ENCODE measurements at places on chromosomes 5 and 9.

- DNase-seq = no peak
These were observed 293.3 kb downstream of the CSNK1G3 start for GRCh38 chr5:123805300-123805699.

- peak; percentile 40 for DNase-seq
These were observed 233.2 kb downstream of the FBXL17 start for GRCh38 chr5:108148715-108149139.

DNA sequence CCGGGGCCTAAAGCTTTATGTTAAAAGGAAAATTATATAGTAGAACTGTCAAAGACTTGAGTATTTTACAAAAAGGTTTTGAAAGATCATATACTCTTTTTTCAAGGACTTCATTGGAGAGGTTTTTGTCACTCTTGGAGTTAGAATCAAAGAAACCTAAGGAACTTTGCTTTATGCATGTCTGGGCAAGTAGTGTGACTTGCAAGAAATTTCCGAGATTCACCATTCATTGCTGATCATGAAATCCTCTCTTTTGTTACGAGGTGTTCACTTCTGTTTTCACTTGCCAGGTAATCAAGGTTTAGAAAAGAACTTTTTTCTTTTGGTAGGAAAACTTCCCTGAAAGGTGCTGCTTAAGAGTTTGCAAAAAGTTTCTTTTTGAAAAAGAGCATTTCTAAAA lies 64.8 kb downstream of the NUP214 start:
- no peak for DNase-seq

DNA sequence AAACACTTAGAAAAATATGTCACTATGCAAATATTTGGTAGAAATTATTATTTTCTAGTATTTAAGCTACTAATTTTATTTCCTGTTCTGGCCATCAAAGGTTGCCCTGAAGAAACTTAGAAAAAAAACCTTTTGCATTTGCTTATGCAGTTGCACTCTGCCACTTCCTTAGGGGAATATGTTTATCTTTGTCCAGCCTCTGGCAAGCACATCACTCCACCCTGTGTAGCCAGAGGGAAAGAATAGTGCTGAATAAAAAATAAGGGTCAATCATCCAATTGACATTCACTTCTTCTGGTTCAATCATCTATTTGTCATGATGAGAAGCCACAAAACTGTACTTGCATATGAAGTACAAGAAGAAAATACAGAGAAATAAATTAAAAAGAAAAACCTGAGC lies 72.8 kb downstream of the CETN3 start:
- no peak for DNase-seq

DNA sequence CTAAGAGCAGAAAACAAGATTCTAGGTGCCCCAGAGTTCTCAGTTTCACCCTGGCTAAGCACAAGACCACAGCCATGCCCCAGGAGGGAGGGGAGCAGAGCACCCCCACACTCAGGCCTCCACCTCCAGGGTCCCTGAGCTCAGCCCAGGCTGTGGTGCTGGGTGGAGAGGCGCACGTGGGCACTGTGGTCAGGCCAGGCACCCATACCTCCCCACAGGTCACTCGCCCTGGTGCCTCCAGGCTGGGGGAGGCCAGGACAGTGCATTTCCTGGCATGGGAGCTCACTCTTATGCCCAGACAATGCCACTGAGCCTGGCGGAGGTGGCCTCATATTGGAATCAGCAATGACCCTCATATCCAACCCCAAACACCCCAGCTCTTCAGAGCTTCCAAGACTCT lies 78.8 kb downstream of the HRH2 start:
- no peak for DNase-seq

DNA sequence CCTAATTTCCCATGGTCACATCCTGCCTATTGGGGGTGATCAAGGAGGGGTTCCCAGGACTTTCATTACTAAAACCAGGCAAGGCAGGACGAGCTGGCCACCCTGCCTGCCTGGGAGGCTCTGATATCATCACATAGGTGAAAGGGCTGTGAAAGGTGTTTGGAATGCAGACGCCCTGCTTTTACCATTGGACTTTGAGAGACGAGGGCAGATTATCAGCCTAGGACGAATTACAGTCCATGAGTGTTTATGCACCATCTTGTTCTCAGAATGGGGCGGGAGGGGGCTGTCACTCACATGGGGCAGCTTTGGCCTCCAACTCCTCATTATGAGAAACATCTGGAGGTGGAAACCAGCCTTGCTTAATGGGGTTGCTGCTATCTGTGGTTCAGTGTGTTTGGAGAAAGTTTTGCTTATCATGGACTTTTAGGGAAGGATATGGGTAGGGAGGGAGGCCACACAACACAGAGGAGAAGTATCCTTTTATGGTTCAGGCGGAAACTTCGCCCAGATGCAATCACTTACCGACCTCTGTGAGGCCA lies 69.8 kb upstream of the UBTD2 start:
- no peak for DNase-seq

- peak; percentile 90 for DNase-seq
These were observed 2.6 kb upstream of the ALAD start for GRCh38 chr9:113403646-113404045.

- DNase-seq = no peak
These were observed 57.7 kb upstream of the EXOC3 start for GRCh38 chr5:385321-385720.

GRCh38 chr5:1291611-1292080 lies 3.2 kb downstream of the TERT start:
- no peak for DNase-seq

GRCh38 chr5:19940192-19940591 lies 47.8 kb downstream of the CDH18 start:
- no peak for DNase-seq

GRCh38 chr9:16150501-16150900 lies 597.7 kb downstream of the CCDC171 start:
- DNase-seq = no peak

GRCh38 chr9:134454476-134454857 lies 128.2 kb downstream of the RXRA start:
- DNase-seq = no peak

GRCh38 chr5:57207681-57208080 lies 33.8 kb downstream of the GPBP1 start:
- no peak for DNase-seq

DNA sequence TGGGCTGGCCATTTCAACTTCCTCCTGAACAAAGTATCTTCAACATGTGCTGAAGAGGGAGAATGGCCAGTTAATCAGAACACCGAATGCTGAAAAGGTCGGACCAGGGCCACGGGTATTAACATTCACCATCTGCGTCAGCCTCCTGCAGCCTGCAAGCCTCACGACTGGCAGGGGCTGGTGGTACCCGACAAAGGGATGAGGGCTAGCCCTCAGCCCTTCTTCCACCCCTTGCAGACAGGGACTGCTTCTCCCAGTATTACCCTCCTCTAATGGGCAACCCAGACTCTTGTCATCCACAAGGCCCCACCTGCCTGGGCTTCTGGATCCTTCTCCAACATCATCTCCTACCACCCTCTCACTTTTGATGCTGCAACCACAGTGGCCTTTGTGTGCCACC lies 246.6 kb downstream of the FSTL4 start:
- no peak for DNase-seq

DNA sequence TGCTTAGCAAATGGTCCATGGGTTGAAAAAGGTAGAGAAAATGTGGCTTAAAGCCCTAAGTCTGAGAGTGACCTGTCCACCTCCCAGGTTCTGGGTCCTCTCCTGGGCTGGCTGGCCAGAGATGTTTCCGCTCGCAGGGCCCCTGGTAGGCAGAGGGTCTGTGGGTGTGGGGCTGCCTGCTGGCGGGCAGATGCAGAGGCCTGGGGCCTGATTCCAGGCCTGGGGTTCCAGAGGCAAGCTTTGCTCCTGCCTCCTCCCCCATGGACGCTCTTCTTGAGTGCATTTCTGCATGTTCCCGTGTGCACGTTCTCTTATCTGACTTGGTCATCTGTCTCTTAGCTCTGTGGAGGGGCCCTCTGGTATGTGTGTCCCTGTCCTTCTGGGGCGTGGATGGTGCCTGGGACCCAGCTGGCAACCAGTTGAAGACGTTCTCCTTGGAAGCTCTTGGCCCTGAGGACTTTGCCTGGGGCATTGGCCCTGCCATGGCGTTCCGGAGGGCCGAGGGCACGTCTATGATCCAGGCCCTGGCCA lies 3.8 kb downstream of the MIGA2 start:
- DNase-seq = no peak

DNA sequence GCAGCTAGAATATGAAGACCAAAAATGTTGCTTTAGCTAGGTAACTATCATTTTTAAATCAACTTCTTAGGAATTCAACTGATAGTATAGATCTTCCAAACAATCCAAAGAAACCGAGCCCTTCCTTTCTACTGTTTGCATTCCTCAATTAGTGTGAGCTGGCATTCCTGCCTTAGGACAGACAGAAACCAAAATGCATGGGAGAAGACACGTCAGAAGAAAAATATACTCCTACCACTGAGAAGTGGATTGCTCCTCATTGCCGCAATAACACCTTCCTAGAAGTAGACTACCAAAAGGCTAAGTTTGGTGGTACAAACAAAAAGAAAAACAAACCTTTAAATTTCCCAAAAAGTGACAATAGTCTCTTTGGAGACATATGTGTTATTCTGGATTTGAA lies 440.0 kb downstream of the SEMA5A start:
- DNase-seq = no peak

GRCh38 chr5:61525512-61526206 lies 193.6 kb downstream of the ZSWIM6 start:
- DNase-seq = no peak

DNA sequence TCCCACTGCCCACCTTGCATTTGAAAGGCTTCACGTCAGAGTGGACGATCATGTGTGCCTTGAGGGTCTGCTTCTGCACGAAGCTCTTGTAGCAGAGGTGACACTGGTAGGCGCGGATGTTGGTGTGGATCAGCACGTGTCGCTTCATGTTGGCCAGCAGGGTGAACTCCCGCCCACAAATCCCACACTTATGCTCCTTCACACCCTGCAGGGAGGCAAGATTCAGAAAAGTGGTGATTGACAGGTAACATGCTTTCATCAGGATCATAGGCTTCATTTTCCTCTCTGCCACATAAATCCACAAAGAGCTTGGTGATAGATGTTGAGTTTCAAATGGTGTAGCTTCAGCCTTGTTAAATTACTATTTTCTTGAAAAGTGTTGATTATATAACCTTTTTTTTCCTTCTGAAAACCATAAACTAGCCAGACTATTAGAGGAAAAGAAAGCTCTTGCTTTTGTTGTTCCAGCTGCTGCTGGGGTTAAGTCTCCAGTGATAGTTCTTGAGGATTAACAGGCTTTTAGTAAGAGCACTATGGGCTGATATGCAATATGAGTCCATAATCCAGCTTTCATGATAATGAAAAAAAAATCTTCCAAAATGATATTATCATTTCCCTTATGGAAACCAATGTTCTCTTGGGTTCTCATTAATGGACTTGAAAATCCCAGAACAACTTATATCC lies 50.7 kb downstream of the ZNF366 start:
- DNase-seq = no peak

DNA sequence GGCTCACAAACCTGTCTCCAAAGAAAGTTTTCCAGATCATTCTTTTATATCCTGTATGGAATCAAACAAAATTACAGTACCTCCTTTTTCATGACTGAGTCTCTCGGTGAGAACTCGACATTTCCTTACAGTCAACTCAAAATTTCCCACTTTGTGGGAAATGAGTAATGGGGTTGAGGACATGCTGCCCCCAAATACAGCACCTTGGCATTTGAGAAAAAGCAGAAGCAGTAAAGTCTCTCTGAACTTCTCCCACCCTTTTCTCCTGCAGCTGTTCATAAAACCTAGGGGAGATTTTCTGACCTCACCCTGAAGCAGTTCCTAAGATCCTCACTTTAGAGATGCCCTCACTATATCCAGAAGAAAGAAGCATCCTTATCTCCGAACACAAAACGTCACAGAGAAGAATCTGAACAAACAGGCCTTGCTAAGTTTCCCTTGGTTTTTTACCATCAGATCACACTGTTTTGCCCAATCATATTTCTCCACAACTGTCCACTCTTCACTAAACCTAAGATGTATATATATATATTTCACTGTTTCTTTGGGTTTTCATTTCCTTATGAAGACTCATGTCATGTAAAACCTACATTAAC lies 96.1 kb upstream of the APC start:
- DNase-seq = no peak

DNA sequence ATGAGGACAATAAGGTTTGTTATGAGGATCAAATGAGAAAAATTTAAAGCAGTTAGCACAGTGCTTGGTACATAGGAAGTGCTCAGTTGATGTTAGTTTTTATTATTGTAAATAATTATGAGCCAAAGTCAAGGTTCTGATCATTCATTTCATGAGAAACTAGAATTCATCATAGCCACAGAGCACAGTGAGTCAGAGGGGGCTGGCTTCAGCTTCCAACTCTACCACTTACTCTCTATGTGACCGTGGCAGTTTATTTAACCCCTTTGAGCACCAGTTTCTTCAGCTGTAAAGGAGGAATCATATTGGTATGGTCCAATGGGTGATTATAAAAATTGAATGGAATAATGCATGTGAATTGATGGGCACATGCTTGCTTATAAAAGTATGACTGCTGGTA lies 39.4 kb downstream of the KLHL3 start:
- DNase-seq = no peak

- DNase-seq = peak; percentile 33
These were observed at the start of gene GPR150 for GRCh38 chr5:95620030-95620869. Gene GPR150, plus strand, starts transcription at chr5:95620087. Its CDS starts 189 bp downstream, at chr5:95620276.

DNA sequence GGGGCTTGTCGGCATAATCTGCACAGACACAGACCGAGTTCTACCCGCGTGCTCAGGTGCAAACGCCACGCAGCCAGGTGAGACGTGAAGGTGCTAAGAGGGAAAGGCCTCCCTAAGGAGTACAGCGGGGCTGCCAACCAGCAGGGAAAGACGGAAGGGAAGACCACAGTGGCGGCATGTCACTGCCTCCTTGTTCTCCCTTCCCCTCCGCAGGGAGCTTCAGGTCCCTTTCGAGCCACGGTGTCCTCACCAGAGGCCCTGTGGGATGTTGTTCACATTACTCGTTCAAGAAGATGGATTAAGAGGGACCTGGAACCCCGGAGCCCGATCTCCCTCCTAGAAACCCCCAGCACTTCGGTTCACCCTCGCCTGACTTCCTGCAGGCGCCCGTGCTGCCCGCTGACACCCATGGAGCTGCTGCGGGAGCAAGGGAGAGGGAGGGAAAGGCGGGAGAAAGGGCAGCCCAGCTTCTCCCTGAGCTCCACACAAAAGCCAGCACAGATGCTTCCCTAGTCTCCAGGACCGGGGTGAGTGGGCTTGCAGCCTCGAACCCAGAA lies 686 bp downstream of the BRD9 start:
- DNase-seq = no peak

DNA sequence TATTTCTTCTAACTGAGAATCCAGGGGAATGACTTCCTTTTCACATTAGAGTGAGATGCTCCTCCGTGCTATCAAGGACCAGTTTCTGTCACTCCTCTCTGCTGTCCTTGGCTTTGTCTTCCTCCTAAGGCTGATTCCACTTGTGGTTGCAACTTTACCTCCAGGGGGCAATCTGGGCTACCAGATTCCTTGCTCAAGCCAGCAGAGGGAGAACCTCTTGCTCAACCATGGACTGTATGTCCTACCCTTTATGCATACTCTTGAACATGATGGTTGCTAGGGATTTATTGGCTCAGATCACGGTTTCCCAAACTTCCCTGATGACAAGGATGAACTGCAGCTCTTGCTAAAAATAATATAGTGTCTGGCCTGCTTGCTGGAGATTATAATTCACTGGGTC lies 24.0 kb downstream of the NNT start:
- DNase-seq = peak; percentile 46

All from AML-193 (cell line).